ENCODE measurements at places on chromosomes 12 and 14. TPM values are rescaled to one million over a fixed set of nuclear protein-coding genes. Genes with fewer than 3 reads are reported as not detected.

KLRC4 gene
- polyA plus RNA-seq, result not detected

OR6C6 gene
- 0.13 TPM for polyA plus RNA-seq

MANSC4 gene
- not detected for polyA plus RNA-seq

CISTR gene
- not detected for polyA plus RNA-seq

THAP2 gene
- 15.7 TPM for polyA plus RNA-seq

EIF2S3B gene
- polyA plus RNA-seq, result 11.1 TPM

Measured in left renal cortex interstitium (tissue), 4 donors.